ENCODE measurements at places on chromosomes 2 and 18. TPM values are rescaled to one million over a fixed set of nuclear protein-coding genes. Genes with fewer than 3 reads are reported as not detected.

PNO1 gene
- 12.9 TPM for total RNA-seq

POTEI gene
- not detected for total RNA-seq

RGPD3 gene
- total RNA-seq = 0.17 TPM

SOCS6 gene
- 44.1 TPM for total RNA-seq

GTF2A1L gene
- total RNA-seq = 3.3 TPM

SP140L gene
- 10.9 TPM for total RNA-seq

AQP12B gene
- not detected for total RNA-seq

TUBA3E gene
- not detected for total RNA-seq
